ENCODE measurements at places on chromosomes 16 and 17. TPM values are rescaled to one million over a fixed set of nuclear protein-coding genes. Genes with fewer than 3 reads are reported as not detected.

- no peak overlapping the region for H3K27ac ChIP-seq
- H3K4me3 ChIP-seq: no peak overlapping the region
- no peak for DNase-seq
- no peaks in the 10 kb centered on the region for H3K36me3 ChIP-seq
- H3K4me1 ChIP-seq: peaks cover 7% of the 10 kb centered on the region
These were observed 212.4 kb downstream of the SNX29 start for GRCh38 chr16:12188935-12189249.

Gene NPIPA2
- 8.2 TPM for total RNA-seq

Gene SULT1A2
- total RNA-seq: 14.2 TPM

GRCh38 chr17:9072696-9073339 lies 51.5 kb downstream of the NTN1 start:
- H3K27ac ChIP-seq: no peak overlapping the region
- H3K36me3 ChIP-seq: no peaks in the 10 kb centered on the region
- no peak for DNase-seq
- no peaks in the 10 kb centered on the region for H3K4me1 ChIP-seq

- peaks cover 50% of the 10 kb centered on the region for H3K27me3 ChIP-seq
- H3K4me1 ChIP-seq: peaks cover 13% of the 10 kb centered on the region
- H3K36me3 ChIP-seq: no peaks in the 10 kb centered on the region
- DNase-seq: no peak
- no peak overlapping the region for H3K4me3 ChIP-seq
These were observed 43.9 kb downstream of the ARHGAP27 start for GRCh38 chr17:45388604-45389325.

DNA sequence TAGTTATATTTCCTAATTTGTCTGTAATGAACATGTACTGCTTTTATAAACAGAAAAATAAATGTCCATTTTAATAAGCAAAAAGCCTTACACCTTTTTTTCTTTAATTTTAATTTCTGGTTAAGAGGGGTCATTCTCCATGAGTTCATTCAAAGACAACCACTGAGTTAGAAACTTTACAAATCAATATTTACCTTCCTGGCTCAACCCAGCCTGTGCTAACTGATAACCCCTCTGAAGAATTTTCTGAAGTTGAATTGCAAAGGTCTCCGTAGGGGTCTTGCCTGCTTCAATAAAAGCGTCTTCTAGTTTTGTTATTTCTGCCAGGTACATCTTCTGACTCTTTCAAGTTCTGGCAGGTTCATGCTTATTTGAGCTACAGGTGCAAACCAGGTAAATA lies 440.4 kb upstream of the SALL1 start:
- H3K4me3 ChIP-seq: peak overlapping the region; percentile 81
- no peaks in the 10 kb centered on the region for H3K36me3 ChIP-seq

Measured in type B pancreatic cell (in vitro differentiated cells).